SK-MEL-5 (cell line): ENCODE measurements at places on chromosomes 3 and 15.

DNA sequence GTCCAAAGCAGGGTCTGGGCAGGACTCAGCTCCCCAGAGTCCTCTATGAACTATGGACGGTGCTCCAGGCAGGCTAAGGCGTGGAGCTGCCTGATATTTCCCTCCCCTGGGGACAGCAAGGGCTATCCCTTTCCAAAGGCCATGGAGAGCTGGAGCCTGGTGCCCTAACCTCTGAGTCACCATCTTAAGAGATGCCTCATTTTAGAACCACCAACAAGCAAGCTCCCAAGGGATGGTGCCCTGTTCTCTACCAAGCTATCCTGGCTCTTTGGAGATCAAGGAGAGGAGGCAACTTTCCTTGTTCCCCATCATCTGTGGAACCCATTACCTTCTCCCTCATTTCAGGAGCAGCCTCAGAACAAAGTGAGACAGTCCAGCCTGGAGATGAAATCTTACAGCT is 15.7 kb downstream of the STARD5 start:
- DNase-seq: no peak

DNA sequence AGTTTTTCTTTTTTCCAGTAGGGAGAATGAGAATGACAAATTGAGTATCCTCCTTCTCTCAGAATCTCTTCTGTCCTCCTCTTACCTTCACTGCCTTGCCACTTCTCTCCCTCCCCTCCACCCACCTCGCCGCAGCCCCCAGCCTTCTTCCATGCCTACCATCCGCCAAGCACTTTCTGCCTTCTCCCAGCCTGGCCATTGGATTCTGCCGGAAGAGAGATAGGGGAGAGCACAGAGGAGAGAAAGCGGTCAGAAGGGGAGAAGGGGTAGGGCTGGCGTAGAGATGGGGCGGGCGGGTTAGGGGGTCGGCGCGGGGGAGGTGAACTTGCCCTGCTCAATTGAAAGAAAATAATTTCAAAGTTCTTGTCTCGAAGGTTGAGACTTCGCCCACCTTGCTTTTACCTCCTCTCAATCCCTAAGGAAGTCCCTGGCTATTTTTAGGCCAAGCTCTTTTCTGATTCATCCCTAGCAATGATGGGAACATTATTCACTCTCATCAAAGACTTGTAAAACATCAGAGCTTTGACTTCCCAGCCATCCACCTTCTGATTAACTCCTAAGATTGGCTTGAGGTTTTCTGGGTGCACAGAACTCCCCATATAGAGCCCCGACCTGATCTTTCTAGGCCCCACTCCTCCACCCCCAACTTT is 811 bp downstream of the C3orf52 start:
- no peak for DNase-seq

DNA sequence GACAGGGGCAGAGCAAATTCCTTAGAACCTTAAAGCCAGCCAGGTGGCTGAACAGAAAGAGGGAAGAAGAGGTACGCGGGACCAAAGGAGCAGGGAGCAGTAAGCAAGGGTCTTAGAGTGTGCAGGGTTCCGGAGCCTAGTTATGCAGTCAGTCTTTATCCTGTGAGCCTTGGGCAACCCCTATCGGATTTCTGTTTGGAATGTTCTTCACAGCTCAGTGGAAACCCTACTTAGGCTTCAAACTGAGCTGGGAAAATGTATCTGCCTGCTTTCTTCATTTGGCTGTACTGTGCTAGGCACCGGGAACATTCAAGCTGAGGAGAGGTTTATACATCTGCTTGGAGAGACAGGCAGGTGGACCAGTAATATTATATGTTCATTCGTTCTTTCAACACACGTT is 37.1 kb downstream of the PSMD6 start:
- no peak for DNase-seq

DNA sequence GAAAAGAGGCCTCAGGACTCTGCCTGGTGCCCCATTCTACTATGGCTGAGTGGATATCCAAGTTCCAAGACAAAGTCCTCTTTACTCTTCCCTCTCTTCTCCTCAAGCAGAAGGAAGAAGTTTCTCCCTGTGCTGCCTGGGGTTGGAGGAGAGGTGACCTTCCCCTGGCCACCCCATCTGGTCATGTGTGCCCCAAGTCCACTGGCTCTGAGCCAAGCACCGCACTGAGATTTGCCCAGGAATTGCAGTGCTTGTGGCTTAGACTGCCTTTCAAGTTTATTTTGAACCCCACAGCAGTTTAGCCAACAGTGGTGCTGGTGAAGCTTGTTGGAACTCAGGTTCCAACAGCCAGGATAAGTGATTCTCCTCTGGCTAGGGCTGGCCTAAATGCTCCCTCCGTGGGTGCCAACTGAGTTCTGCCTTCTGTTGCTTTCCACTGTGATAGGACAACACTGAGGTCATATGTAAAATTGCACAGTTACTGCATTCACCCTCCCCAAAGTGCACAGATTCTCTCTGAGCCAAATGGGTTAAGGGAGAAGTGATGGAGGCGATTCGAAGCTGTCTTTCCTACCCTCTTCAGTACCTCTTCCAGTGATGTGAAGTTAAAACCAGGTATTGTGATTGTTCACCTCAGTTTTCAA is 69.9 kb downstream of the TMCO5A start:
- no peak for DNase-seq

DNA sequence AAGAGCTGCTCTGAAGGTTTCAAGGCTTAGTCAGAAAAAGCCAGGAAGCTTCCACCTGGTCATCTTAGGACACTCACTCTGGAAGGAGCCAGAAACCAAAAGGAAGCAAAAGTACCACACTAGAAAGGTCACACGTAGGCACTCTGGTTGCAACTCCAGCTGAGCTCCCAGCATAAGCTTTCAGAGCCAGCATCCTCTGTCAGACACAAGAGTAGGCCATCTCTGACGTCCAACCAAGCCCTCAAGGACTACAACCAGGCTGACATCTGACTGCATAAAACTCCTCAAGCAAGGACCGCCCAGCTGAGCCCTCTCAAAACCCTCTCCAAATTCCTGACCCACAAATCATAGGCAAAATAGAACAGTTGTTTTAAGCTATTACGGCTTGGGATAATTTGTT is 12.8 kb downstream of the SH3BP5 start:
- DNase-seq: peak; percentile 41

- no peak for DNase-seq
Measured at GRCh38 chr15:100097342-100098127, 244.2 kb downstream of the ADAMTS17 start.

DNA sequence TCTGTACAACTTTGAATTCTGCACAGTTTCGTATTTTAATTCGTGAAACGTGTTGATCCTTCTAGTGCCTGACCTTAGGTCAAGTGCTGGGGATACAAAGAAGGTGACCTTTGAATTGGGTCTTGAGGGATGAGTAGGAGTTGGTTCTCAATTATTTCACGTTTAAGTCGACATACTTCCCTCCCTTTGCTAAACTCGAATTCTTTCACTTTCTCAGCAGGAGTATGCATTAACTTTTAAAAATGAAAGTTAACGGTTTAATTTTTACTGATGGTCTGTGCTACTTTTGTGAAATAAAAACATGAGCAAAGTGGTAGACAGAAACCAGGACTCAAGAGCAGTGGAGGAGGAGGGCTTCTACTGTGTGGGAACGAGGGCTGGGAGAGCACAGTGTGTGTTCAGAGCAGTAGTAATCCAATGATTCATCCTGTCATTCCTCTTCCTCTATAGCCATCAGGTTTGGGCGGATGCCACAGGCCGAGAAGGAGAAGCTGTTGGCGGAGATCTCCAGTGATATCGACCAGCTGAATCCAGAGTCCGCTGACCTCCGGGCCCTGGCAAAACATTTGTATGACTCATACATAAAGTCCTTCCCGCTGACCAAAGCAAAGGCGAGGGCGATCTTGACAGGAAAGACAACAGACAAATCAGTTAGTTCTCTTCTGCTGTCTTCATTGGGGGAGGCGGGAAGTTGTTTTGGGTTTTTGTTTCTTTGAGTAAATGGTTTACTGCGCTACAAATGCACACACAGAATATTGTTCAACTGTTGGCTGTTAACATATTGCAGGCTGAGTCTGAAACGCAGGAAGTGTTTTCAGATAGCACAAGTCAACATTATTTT is 78.6 kb upstream of the TSEN2 start:
- peak; percentile 76 for DNase-seq

DNA sequence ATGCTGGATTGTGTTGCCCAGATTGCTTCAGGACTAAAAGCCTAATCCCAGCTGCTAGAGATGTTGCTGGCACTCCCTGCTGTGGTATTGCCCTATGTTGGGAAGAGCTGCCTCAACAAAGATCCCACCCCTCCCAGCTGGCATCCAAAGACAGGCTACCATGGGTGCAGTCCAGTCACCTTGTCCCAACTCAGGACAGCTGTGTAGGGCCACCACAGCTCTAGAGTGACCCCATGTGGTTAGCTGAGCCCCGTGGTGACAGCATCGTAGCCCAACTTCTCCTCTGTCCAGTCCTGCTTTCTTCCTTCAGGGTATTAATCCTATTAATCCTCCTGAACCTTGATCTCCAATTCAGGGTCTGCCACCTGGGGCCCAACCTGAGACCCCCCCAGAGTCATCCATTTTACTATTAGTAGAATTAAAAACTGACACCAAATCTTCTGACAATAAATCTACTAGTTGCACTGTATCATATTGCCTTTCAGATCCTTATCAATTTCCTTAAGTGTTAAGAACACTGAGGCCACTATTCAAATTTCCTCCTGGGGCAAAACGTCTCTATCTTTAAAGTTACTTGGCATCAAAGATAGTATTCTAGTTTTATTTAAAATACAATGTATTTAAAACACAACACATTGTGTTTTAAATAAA is 83.5 kb downstream of the AQP9 start:
- peak; percentile 66 for DNase-seq

GRCh38 chr15:69892351-69892750 is 205.4 kb downstream of the TLE3 start:
- DNase-seq: no peak

- no peak for DNase-seq
Measured at GRCh38 chr3:141796889-141797781, 33.9 kb downstream of the GRK7 start.

DNA sequence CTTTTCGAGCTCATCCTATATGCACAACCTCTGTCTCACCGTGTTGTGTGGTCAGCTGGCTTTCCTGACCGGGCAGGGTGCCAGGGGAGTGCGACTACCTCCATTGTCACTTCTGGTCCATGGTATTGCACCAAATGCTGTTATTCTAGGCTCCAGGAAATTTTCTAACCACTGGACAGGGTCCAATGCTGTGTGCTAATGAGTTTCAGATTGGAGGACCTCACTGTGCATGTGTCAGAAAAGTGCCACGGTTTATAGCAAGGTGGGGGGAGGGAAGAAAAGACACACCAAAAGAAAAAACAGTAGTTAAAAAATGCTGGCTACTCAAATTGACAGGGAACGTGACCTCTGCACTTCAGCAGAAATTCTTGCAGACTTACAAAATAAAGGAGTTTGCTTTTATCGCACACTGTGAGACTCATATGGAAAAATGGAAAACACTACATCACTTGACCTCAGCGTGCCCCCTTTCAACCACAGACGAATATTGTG is 480.1 kb downstream of the FOXP1 start:
- no peak for DNase-seq

DNA sequence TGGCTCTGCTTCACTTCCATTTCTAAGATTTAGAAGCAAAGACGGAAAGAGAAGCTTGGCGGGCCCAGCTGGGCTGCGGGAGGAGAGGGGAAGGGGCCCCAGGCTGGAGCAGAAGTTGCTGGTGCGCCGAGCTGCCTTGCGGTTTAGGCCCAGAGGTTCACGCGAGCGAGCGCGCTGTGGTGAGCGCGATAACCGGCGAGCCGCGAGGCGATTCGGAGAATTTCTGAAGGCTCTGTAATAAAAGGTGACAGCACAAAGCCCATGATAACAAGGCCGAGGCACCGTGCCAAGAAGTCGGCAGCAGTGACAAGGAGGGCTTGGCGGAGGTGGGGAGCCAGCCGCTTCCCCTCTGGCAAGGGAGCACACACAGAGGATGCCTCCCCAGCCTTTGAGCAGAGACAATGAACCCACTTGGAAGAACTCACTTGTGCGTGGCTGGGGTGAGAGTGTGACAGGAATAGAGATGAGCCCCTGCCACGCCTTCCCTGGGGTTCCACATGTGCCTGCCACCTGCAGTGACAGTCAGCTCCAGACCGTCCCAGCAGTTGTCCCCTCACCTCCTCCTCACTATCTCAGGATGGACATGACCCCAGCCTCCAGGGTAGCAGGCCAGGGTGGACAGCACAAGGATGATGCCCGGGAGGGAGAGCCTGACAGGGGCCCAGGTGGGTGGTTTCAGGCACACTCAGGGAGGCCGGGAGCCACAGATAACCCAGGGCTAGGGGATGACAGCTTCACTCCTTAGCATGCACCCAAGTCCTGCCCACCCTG is 315.2 kb downstream of the UACA start:
- no peak for DNase-seq

DNA sequence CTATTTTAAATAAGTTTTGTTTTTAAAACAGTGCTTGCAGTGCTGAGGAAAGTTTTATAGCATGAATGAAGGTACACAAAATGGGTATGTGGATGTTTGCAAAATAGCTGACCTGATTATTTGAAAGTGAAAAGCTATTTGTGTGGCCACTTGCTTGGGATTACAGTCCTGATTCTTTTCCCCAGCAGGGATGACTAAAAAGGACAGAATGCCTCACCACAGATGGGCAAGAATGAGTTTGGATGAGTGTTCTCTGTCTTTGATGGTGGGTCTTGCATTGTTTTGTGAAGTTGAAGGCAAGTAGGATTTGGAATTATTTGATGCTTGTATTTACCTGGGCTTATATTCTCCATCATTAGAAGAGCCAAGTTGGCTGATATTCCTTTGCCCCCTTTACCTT is 48.8 kb upstream of the MEIS2 start:
- DNase-seq: no peak

- DNase-seq: no peak
Measured at GRCh38 chr3:119239206-119239820, 1.4 kb downstream of the B4GALT4 start.
